ENCODE measurements at places on chromosomes 12 and 14.

GRCh38 chr12:132729541-132730320 is 19.1 kb downstream of the PGAM5 start:
- DNase-seq, result no peak

GRCh38 chr14:84483072-84483420 is 1046.9 kb upstream of the FLRT2 start:
- DNase-seq, result no peak

DNA sequence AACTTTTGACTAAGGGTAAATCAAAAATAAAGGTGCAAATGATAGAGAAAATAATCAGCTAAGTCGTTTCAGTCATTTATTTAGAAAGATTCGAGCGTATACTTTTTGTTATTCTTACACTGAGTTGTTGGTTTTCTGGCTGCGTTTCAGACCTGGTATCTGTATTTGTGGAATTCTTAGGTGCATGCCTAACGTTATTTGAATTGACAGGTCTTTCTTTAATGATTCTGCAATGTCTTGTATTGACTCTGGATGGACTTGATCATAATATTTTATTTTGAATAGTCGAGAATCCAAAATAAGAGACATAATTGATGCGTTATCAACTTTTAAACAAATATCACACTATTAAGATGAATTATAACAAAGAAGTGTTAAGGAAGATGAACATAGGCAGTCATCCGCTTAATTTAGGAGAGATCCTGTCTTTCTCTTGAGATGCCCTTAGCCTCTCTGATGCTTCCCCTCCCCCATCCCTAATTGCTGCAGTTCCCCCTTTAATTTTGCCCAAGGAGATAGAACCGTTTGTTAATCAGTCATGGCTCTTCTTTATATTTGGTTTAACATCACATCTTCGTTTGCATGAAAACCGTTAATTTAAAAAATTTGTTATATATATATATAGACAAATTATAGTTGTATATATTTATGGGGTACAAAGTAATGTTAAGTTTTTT is 1.8 kb downstream of the ALX1 start:
- no peak for DNase-seq

DNA sequence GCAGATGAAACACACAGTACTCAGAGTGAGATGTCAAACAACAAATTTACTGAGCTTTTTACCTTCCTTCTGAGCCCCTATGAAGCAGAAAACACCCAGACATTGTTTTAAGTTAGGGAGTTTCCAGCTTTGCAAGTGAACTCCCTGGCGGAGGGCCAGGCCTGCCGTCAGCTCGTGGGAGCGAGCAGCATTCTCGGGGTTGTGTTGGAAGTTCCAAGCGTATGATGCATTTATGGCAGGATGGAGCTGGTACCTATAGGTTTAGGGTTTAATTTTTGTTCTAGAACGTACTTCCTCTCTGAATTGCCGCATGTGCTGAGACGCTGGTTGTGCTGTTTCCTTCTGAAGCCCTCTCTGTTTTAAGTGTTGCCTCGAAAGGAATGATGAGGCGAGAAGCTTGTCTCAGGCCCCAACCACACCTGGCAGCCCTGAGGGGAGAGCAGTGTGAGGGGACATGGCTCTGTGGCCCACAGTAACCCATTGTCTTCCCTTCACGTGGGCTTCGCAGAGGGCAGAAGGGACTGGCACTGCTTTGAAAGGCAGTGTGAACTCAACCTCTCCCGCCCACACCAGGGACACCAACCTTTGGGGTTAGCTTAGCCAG is 76.6 kb downstream of the SSPN start:
- peak; percentile 84 for DNase-seq

- DNase-seq, result no peak
Observed at GRCh38 chr12:125983094-125983783, 918.0 kb downstream of the AACS start.

- no peak for DNase-seq
Observed at GRCh38 chr12:114481200-114481535, 75.2 kb upstream of the TBX5 start.

GRCh38 chr14:103629503-103630121 is 601 bp downstream of the KLC1 start:
- peak; percentile 52 for DNase-seq

DNA sequence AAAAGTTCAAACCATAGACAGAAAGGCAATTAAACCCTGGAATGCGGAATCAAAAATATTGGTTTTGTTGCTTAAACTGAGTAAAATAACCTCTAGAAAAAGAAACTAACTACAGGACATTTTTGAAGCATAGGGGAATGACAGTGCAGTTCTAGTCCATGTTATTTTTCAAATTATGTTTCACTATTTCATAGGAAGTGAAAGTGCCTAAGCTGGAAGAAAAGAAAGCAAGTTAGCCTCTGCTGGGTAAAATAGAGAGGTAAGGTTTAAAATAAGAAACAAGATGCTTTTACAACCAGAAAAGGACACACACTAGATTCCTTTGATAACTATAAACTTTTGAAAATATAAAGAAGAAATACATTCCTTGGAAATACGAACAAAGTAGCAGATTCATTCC is 1.1 kb downstream of the CLECL1 start:
- DNase-seq, result peak; percentile 69

DNA sequence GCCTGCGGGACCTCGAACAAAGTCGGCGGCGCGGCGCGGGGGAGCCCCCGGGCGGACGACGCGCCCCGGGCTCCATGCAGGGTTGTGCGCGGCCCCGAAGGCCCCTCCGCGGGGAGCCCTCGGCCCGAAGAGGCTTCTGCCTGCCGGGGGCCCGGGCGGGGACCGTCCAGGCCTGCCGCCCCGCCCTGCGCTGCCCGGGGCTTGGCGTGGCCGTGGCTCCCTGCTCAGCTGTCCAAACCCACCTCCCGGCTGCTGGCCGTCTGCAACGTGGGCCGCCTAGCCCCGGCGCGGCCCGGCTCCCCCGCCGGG is 670 bp downstream of the DYRK2 start:
- DNase-seq, result no peak

DNA sequence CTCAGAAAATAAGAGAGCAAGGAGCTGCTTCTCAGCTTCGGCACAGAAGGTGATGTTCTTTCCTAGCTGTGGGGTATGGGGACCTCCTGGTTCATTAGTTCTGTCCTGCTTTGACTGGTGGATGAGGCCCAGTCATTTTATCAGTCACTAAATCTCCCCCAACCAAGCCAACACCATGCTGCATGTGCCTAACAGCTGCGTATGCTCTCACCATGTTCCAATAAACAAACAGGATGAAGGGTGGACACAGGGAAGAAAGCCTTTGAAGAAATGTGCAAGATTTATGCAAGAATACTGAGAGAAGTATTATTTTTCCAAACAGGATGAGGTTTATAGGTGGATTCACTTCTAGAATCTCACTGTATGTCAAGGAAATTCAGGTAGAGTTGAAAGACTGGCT is 156.2 kb downstream of the TMEM132C start:
- no peak for DNase-seq

GRCh38 chr14:22410497-22410896 is 178.5 kb downstream of the DAD1 start:
- DNase-seq, result no peak

DNA sequence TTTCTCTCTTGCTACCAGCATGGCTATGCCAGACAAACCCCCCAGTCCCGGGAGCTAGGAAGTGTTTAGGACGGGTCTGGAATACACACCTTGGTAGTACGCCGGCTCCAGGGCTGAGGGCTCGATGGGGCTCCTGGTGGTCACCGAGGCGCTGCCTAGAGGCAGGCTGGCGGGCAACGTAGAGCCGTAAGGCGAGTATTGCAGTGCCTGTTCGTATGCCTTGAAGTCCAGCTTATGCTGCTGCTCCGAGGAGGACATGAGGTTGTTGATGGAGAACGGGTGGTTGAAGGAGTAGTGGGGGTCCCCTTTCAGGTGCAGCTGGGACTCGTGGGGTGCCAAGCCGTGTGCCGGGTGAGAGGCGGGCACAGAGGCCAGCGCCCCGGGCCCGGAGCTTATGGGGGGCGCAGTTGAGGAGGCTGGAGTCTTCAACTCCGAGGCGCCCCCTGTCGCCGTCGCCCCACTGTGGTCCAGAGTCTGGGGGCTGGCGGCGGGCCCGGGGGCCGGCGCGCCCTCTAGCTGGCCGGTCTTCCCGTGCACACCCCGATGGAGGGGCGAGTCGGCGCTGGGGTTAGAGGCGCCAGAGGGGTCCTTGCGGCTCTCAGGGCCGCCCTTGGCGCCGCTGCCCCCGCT is 3.6 kb downstream of the FOXA1 start:
- no peak for DNase-seq

GRCh38 chr14:35400648-35401421 is 3.7 kb downstream of the NFKBIA start:
- DNase-seq, result peak; percentile 50

DNA sequence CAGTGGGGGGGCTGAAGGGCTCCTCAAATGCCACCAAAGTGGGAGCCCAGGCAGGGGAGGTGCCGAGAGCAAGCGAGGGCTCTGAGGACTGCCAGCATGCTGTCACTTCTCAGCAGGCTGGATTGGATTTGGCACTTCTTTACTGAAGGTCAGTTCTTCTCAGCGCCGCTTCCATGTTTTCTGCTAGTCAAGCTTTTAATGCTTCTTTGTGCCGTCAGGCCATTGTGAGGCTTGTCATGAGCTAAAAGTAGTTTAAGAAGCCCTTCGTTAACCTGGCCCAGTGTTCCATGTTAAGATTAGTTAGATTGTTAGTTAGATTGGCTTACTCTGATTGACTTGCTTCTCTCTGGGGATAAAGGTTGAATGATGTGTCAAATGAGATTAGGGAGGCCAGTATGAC is 13.4 kb downstream of the GABARAPL1 start:
- no peak for DNase-seq

- peak; percentile 88 for DNase-seq
Observed at GRCh38 chr12:104641862-104642261, 185.1 kb downstream of the CHST11 start.

All from GM12865 (cell line).